ENCODE measurements at places on chromosomes 16 and 17. TPM values are rescaled to one million over a fixed set of nuclear protein-coding genes. Genes with fewer than 3 reads are reported as not detected.

Gene CD7
- total RNA-seq, result not detected

Gene KANSL1
- total RNA-seq, result 83.5 TPM

Gene ZG16
- total RNA-seq, result not detected

Gene TNFSF13
- total RNA-seq, result 0.34 TPM

Gene ULK2
- 68.1 TPM for total RNA-seq

Gene RDM1
- total RNA-seq, result 0.16 TPM

Gene ATXN2L
- total RNA-seq, result 32.5 TPM

Gene MARVELD3
- total RNA-seq, result not detected

Gene CDH3
- 0.16 TPM for total RNA-seq

Gene ORC6
- total RNA-seq, result 1.2 TPM

Gene TMEM95
- total RNA-seq, result not detected

Gene SDR42E2
- total RNA-seq, result under 0.01 TPM

Gene CA7
- not detected for total RNA-seq

Gene HOXB6
- total RNA-seq, result 3.2 TPM

Gene GLP2R
- not detected for total RNA-seq

Gene SLC6A2
- total RNA-seq, result not detected

Gene C17orf50
- not detected for total RNA-seq

Gene TEX19
- total RNA-seq, result under 0.01 TPM

Gene SLC7A5
- total RNA-seq, result 2.8 TPM

Gene OTOA
- total RNA-seq, result under 0.01 TPM

Data from bronchial smooth muscle cell (primary cell).